ENCODE measurements at places on chromosomes 7 and 10.

DNA sequence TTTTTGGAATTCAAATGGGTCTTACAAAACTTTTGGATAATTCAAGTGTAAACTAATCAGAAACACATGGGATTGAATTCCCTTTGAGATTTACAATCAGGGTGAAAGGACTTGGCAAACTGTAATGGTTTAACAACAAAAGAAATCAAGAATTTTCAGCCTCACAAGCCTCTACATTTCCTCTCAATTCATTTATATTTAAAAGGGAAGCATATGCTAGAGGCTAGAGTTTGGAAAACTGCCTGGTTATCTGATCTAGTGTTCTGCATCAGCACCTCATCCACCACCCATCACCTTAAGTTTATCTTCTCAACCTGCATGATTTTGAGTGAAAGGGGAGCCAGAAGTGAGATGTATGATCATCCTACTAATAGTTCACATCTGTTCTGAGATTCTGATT is 120.7 kb downstream of the TES start:
- no peak for DNase-seq

DNA sequence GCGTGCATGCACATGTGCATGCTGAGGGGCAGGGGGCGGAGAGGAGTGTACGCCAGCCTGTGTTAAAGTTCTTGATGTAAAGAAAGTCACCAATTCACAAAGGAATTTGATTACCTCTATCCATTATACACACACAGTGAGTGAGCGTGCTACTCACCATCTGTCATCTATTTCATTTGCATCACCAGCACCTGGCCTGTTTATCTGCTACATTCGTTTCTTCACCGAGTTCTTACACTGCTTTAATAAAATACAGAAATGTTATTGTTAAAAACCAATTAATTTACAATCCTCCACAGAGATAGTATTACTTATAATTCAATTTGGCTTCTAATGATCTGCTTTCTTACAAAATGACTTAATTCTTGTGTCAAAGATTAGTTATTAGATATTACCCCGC is 32.6 kb downstream of the NEUROD6 start:
- no peak for DNase-seq

- no peak for DNase-seq
These were observed 69.5 kb upstream of the RSBN1L start for GRCh38 chr7:77626586-77627308.

DNA sequence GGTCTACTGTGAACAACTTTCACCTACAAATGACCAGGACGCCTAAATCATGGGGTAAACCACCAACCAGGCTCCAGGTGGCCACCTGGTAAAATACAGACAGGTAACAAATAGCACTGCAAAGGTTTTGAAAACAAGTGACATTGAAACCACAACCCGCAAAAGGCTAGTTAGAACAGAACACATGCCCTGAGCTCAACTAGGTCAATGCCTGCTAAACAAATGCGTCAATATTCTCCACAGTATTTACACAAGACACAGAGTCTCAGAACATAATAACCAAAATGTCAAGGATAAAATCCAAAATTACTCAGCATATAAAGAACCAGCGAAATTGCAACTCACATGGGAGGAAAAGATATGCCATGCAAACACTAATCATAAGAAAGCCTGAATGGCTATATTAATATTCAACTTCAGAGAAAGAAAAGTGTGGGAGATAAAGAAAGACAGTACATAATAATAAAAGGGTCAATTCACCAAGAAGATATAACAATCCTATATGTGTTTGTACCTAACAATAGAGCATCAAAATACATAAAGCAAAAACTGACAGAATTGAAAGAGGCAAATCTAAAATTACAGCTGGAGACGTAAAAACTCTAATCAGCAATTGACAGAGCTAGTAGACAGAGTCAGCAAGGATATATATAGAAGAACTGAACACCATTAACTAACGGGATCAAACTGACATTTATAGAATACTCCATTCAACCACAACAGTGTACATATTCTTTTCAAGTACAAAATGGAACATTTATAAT is 47.6 kb downstream of the SMURF1 start:
- no peak for DNase-seq

- DNase-seq = no peak
These were observed 30.4 kb upstream of the ELFN1 start for GRCh38 chr7:1639532-1640175.

- DNase-seq = no peak
These were observed 4.8 kb downstream of the PRRT4 start for GRCh38 chr7:128356546-128357216.

GRCh38 chr7:137832382-137832781 is 14.4 kb downstream of the DGKI start:
- no peak for DNase-seq

DNA sequence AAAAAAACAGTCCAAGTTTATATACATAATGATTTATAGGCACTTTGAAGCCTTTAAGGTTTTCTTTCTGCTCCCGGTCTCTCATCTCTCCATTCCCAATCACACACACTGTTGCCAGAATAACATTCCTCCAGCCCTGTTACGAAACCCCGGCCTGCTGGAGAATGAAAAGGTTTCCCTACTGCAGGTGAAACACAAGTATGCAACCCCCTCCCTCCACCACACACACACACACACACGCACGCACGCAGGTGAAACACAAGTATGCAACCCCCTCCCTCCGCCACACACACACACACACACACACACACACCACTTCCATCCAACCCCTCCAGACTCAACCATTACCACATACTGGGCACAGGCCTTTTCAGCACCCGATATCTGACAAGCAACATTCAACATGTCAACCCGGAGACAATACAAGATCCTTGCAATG is 87.5 kb downstream of the PARD3 start:
- no peak for DNase-seq

GRCh38 chr7:159117366-159118196 is 27.1 kb downstream of the VIPR2 start:
- no peak for DNase-seq

DNA sequence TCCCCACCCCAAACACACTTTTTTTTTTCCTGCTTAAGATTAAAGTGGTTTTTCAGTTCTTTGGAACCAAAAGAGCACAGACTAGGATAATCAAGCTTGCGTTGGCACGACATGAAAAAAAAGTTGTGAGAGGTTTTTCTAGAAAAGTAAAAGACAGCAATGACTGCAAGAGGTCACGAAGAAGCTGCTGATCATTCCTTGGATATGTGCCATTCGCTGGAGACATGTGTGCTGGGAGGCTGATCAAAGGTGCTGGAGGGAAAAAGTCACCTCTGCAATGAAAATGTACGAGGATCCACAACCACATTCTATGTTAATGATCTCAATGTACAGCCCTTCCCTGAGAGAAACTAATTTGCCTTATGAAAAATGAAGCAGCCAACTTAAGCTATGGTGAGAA is 5.4 kb downstream of the AKR1B1 start:
- DNase-seq = no peak

DNA sequence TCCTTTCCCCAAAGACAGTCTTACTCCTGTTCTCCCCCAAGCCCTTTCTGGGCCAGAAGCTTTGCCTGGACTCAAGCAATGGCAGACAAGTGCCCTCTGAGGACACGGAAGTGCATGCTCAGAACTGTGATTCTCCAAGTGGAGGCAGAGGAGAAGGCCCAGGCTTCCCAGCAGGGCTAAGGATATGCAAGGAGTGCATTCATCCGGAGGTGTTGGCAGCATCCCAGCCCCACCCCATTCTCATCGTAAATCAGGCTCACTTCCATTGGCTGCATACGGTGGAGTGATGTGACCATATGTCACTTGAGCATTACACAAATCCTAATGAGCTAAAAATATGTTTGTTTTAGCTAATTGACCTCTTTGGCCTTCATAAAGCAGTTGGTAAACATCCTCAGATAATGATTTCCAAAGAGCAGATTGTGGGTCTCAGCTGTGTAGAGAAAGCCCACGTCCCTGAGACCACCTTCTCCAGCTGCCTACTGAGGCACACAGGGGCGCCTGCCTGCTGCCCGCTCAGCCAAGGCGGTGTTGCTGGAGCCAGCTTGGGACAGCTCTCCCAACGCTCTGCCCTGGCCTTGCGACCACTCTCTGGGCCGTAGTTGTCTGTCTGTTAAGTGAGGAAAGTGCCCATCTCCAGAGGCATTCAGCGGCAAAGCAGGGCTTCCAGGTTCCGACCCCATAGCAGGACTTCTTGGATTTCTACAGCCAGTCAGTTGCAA is 1.4 kb upstream of the RBP3 start:
- no peak for DNase-seq

DNA sequence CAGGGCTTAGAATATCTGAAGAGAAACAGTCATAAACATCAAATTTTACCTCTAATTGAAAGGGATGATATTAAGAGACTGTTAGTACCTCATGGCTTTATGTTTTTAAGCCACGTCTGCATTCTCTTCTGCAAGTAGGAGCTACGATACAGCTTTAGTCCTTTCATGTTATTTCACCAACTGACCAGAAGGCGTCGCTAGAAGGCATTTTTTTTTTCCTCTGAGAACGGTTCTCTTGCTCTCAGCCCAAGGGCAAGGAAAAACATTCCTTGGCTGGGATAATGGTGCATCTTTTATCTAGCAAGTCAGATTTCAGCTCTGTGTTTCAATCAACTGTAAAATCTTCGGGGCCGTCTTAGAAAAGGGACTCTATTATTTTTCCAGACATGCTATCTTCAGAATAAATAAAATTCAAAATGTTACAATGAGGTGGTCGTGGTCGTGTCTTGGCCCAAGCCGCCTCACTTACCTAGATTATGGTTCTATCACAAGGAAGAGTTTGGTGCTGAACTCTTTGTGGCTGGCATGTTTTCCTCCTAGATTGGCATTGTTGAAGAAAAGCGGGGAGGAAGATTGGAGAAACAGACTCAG is 41.6 kb upstream of the LYZL2 start:
- DNase-seq = no peak

- no peak for DNase-seq
These were observed 32.3 kb upstream of the TM9SF3 start for GRCh38 chr10:96619120-96619519.

GRCh38 chr7:158672975-158673374 is 31.6 kb downstream of the NCAPG2 start:
- no peak for DNase-seq

GRCh38 chr7:128458956-128459355 is 3.3 kb downstream of the HILPDA start:
- no peak for DNase-seq

- DNase-seq = no peak
These were observed 329.3 kb downstream of the ELMO1 start for GRCh38 chr7:37119296-37119860.

- no peak for DNase-seq
These were observed 174.6 kb upstream of the ITGB1 start for GRCh38 chr10:33132626-33133025.

DNA sequence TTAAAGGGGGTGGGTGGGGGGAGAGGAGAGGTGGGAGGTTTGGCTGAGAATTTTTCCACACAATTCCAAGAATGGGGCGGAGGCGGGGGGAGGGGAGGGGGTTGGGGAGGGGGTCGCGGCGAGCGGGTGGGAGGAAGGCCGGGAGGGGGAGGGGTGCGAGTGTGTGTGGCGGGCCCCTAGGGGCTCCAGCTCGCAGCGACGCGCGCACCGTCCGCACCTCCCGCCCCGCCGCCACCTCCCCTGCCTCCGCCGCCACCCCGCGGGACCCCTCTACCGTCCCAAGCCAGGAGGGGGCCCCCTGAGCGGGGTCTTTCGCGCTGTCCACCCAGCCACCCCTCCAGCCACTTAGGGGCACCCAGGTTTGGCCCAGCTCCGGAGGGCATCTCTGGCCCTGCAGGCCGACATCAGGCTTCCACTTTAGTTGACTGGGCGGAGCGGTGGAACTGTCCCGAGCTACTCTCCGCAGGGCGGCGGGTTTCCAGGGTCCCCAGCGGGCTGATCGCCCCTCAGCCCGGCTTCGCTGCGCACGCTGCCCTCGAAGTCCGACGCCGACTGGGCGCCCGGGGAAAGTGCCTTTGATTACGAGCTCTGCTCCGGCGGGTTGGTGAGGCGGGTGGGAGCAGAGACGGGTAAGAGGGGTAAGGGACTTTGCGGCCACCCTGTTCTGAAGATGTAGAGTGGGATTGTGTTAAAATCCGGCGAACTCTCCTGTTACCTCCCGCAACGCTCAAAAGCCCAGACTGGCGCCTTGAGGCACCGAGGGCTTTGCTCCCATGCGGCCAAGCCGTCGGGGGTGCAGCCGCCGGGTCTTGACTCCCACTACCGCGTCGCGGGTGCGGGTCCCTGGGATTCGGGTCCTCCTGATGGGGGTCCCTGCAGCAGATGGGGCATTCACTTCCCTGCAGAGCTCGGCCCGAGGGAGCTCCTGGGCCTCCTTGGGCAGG is 1.8 kb upstream of the VAX1 start:
- no peak for DNase-seq

- no peak for DNase-seq
These were observed 11.5 kb downstream of the ADCY1 start for GRCh38 chr7:45585628-45586027.

DNA sequence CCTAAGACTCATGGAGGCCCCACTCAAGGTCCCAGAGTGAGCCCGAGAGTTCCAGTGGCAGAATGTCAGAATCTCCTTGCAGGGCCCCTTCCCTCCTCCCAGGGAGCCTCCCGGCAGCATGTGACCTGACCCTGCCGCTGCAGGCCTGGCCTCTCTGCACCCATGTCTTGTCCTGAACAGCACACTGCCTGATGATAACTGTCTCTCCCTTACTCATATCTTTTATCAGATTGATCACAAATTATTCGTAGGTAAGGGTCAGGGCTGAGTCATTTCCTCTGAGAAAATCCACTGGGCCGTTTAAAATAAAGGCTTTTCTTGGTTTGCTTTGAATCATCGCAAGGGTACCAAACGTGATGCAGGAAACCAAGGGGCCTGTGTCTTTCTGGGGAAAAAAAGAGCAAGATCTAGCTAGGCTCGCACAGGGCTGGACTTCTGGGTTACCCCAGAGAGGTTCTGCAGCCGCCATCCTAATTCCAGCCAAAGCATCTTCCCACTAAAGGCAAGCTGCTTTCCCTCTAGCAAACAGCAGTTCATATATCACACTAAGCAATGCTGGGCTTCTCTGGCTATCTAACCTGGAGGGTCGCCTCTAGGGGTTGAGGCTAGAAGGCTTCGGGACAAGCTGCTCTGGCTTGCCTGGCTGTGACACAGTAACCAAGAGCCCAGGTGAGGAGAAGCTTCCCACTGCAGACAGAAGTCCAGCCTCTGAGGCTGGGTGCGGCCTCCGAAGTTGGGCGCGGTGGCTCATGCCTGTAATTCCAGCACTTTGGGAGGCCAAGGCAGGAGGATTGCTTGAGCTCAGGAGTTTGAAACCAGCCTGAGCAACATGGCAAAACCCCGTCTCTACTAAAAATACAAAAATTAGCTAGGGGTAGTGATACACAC is 104.9 kb downstream of the SPDYE5 start:
- DNase-seq = no peak

GRCh38 chr7:151095828-151096475 is 9.7 kb downstream of the AGAP3 start:
- DNase-seq = no peak

DNA sequence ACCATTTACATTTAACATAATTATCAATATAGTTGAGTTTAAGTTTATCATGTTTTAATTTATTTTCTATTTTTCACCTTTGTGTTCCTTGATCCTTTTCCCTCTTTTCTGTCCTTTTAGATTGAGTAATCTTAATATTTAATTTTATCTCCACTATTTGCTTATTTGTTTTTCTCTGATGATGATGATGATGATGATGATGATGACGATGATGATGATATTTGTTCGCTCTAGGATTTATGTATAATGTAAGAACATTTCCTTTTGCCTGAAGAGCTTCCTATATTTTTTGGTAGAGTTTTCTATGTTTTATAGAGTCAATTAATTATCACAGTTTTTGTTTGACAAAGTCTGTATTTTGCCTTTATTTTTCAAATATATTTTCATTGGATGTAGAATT is 104.2 kb downstream of the GLRX3 start:
- DNase-seq = no peak

All from stimulated activated naive CD4-positive, alpha-beta T cell (primary cell).